ENCODE measurements at places on chromosomes 11 and 22.

DNA sequence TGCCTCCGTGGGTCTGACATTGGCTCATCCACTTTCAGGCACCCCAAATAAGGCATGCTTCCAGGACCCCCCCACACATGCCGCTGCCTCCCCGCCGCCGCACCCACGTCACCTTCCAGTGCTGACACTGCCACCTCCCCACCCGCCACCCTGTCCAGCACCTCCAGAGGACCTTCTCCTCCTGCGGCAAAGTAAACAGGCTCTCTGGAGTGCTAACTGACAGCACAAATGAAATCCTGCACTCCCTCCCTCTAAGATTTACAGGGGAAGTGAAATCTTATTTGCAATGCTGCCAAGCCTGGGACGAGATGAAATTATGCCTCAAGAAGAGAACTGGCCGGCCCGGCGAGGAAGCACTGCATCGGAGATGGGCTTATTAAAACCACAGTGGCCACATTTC, 35.3 kb downstream of the MACROD1 start:
- no peak for DNase-seq

GRCh38 chr11:120228794-120229384, 11.1 kb upstream of the POU2F3 start:
- DNase-seq = no peak

DNA sequence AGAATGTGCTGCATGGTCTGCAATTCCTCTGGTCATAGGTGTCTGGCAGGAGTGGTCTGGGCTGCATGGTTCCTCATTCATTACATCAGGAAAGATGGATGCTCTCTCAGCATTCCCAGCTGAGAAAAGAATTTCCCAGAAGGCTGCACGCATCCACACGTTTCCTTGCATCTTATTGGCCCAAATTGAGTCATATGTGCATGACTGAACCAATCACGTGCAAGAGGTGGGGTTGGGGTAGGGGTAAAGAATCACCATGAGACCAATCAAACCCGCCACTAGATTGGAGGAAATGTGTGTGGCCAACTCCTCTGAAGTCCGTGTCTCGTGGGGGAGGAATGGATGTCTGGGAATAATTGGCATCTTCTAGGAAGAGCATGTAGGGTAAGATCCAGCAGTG, 28.8 kb downstream of the TST start:
- no peak for DNase-seq

- no peak for DNase-seq
Observed at GRCh38 chr11:116073854-116074837, 569.9 kb upstream of the CADM1 start.

DNA sequence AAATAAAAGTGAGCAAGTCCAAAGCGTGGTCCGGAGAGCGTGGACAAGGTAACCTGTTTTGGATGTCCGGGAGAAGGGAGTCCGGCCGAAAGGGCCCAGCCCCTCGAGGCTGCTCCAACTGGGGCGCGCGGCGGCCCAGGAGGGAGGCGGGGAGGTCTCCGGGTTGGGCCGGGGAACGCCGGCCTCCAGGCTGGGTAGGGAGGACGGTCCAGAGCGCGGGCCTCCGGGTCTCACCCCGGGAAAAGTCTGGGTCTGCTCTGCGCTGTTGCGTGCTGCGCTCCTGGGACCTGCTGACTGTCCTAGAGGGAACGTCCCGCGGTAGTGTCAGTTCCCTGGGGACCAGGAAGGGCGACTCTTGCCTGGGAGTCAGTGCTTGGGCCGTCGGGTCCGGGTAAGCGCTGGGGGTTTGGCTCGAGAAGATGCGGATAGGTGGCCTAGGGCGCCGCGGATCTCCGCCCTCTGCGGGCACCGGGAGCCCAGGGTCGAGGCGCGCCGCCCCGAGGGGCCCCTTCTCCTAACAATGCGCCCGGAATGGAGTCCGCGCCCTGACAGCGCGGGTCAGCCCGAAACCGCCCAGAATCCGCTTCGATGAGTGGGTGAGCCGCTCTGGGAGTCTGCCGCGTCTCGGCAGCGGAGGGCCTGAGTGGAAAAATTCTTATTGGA, 988 bp upstream of the FLI1 start:
- DNase-seq = no peak

DNA sequence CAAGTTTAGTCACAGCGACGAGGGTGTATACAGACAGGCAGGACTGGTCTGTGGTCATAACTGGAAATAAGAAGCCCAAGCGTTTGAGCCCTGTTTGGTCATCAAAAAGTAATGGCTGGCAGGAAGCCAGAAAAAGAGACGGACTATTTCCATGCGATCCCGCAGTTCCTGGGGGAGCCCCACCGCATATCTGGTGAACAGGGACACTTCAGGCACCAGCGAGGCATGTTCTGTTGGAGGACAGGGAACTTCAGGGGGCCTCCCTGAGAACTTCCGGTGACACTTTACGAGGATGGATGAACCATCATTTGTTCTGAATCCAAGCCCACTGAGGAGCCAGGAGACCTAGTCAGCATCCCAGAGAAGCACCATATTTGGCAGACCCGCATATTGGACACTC, 29.7 kb upstream of the TRIM29 start:
- no peak for DNase-seq

DNA sequence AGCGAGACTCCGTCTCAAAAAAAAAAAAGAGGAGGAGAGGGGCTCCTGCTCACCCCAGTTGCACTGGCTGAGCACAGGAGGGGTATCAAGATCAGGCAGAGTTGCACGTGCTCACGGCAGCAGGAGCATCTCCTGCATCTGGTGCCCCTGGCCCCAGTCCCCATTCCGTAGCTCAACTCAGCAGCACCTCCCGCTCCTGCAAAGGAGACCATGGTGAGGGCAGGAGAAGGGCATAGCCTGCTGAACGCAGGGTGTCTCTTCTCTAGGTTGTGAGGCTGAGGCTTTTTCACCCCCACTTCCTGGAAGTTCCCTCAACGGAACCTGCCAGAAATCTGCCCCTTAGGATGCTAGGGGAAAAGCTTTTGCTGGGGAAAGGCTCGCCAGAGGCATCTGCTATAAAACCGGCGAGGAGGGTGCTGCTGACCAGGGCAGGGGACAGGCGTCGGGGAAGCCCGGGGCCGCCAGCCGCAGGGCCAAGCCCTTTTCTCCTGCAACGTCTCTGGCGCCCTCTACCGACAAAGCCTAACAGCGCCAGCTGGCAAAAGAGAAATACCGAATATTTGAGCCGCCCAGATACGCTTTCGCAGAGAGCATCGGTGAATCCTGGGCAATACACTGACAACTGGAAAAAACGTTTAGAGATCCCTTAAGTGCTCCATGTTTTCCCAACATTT, 1.0 kb upstream of the PPP6R2 start:
- DNase-seq = peak; percentile 74
